ENCODE measurements at places on chromosomes 2 and 18.

DNA sequence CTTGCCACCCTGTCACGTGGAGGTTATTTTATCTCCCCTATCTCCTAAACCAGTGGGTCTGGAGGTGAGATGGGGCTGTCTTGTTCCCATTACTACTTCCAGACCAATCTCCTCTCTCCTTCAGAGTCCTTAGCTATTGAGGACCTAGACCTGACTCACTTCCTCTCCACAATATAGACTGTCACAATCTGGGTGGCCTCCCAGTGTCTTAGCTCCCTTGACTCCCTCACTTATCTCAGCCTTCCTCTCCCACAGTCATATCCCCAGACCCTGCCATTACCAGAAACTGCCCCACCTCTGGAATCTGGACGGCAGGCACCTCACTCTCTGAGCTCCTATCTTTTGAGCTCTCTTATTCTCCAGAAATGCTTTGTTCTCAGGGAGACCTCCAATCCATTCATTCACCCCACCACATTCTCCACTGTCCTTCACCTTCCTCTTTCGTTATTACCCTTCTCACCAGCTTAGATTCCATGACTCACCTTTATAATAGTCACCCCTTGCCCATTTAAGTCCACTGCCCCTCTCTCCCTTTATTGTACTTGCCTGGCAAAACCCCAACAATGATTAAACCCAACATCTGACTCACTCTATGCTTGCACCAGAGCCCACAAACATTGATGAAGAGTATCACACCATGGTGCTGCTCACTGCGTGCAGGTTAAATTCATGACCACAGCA is 23.3 kb upstream of the SIX3 start:
- no peak for DNase-seq

DNA sequence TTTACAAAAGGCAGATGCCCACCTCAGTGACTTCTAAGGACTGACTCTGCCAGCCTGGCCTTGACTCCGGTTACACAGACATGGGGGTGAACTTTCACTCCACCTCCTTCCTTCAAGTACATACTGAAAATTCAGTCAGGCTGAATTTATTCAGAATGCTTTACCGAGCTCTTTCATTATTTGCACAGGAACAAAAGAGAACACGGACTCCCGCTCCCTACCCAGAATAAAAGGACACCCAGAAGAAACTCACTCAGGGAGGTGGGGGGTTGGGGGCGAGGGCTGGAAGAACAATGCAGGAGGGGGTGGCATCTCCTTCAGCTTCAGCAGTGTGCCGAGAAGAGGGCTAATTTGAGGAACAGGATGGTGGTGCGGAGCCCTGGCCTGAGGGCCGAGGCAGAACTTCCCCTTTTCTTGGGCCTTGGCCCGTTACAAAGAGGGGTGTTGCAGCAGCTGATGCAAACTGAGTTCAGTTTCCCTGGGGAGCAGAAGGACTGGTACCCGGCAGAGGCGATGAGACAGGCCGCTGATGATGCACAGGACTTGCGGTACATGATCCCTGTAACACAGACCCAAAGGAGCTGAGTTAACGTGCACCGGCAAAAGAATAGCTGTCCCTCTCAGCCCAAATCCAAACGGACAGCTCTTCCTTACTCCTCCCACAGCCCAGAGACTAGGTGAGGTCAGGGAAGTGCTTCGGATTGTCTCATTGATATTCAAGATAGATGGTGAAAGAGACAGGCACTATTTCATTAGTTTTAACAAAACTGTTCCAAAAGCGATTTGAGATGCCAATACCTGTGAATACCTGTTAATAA is 24.1 kb downstream of the LYPD1 start:
- DNase-seq = no peak

GRCh38 chr2:176582990-176583481 is 313.8 kb downstream of the MTX2 start:
- no peak for DNase-seq

DNA sequence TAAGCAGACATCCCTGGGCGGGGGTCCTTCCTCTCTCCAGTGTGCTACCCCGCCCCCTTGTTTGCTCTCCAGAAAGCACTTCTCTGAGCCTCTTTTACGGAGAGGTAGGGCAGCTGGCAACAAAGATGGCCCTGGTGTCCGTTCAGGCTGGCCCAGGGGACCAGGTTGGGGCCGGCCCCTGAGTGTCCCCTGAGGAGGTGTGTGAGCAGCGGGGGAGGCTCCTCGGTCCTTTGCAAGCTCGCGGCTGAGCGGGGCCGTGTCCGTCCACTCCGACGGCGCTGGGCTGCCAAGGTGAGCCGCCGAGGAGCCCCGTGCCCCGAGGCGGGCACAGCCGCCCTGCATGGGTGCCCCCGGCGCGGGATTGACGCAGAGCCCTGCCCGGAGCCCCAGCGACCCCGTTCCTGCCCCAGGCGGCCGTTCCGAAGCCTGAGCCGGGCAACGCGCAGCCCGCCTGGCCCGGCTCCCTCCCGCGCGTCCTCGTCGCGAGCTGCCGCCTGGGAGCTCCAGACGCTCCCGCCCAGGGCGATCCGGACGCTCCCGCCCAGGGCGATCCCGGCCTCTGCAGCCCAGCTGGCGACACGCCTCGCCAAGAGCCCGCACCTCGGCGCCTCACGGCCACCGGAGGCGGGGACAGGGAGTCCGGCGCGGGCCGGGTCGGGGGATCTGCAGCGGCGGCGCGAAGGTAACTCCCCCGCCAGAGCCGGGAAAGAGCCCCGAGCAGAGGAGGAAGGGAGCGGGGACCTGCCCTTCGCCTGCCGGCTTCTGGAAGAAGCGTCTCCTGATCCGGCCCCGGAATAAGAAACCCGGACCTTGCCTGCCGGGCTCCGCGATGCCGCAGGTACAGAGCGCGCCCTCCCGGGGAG is at the start of gene PROKR1:
Gene PROKR1, plus strand, starts transcription at position 569 of the 863 bp plus-strand sequence. CDS start 2,243 bp downstream, outside the sequence.
- DNase-seq = peak; percentile 32

GRCh38 chr18:78934551-78935225 is 44.9 kb upstream of the SALL3 start:
- DNase-seq = no peak

GRCh38 chr2:170375192-170375591 is 197.2 kb downstream of the MYO3B start:
- DNase-seq = peak; percentile 20

DNA sequence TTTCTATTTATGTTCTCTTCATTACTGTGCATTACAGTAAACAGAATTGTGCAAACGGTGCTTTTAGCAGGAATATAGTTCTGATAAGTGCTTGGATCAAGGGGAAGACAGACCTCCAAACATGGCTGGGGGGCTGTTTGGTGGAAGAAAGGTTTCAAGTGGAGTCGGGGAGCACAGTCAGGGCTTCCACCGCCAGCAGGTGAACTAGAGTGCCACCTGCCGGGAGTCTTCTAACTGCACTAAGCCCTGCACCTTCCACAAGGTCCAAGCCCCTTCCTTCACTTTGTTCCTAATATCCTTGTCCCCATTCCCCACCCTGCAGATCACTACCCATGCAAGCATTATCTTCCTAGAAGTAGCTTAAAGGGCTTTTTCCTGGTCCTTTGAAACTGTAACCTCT is 11.1 kb downstream of the ONECUT2 start:
- DNase-seq = peak; percentile 10

GRCh38 chr2:148720501-148721001 is 76.0 kb downstream of the EPC2 start:
- DNase-seq = no peak

DNA sequence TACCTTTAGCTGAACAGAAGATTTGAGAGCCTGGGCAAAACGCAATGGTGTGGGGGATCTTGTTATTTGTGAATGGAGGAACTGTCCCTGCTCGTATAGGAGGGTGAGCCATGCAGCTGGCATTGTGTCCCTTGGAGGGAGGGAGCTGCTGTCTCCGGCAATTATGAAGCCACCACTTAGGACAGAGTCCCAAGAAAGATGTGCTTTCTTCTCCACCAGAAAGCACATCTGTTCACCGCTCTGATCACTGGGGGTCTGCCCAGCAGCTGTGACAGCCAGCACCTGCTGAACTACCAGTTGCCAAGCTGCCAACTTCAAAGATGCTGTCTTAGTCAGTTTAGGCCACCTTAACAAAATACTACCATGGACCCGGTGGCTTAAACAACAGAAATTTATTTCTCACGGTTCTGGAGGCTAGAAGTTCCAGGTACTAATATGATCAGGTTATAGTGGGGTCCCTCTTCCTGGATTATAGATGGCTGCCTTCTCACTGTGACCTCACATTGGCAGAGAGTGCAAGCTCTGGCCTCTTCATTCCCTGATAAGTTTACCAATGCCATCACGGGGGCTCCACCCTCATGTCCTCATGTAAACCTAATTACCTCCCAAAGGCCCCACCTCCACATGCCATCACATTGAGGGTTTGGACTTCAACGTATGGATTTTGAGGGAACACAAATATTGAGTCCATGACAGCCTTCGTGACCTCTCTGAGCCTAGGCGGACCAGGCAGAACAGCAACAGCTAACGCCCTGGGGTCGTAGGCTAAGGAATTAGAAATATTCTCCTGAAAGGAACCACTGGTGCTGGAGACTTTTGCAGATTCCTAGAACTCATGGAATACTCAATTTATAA is 148.3 kb downstream of the RHBDD1 start:
- no peak for DNase-seq

DNA sequence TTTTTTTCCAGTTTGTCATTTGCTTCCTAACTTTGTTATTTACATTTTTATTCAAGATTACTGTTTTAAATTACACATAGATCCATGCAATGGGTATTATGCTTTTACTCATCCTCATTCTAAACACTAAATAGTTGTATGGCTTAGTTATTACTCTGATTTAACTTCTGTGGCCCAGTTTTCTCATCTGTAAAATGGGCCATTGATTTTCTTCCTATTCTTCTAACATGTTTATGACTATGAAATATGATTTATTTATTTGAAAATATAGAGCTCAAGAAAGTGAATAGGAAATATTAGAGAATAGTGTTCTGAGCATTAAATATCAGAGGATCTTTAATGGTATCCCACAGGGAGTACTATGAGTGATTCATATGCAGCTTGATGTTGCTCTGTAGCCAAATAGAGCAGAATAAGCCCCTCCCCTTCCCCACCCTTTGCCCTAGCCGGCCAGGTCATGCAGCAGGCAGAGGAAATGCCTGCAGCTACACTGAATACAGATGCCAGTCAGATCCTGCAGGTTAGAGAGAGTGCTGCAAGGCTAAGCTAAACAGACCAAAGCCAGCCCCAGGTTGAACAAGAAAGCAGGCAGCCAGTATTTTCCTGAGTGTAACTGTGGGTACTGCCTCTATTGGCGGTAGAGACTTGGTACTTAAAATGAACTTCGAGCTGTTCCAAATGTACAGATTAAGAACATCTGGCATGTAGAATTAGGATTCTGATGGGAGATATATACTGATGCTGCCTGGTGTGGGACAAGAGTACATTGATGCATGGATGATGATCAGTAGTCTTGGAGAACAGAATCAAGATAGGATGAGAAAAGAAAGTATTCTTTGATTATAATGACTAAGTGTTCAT is 11.7 kb upstream of the ACYP2 start:
- peak; percentile 36 for DNase-seq

- no peak for DNase-seq
These were observed 68.2 kb upstream of the NOSTRIN start for GRCh38 chr2:168734199-168734760.

- DNase-seq = no peak
These were observed 163.9 kb downstream of the LDLRAD4 start for GRCh38 chr18:13382366-13382953.

GRCh38 chr2:118980573-118980972 is 38.6 kb downstream of the MARCO start:
- DNase-seq = no peak

DNA sequence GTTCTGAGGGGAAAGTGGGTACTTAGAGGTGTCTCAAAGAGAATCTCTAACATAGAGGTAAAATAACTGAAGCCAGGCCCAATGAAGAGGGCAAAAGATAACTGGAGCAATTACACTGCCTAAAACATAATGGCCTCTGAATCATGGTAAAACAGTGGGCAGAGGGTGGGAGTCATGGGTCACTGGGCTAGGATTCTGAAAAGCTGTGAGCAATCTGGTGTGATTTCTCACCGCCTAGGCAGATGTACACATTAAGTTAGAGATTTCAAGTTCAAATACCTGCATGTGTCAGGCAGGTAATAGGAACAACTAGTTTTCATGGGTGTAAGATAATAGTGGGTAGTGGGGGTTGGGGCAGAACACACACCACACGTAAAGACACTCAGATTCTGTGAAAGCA is 45.6 kb downstream of the INSIG2 start:
- no peak for DNase-seq

DNA sequence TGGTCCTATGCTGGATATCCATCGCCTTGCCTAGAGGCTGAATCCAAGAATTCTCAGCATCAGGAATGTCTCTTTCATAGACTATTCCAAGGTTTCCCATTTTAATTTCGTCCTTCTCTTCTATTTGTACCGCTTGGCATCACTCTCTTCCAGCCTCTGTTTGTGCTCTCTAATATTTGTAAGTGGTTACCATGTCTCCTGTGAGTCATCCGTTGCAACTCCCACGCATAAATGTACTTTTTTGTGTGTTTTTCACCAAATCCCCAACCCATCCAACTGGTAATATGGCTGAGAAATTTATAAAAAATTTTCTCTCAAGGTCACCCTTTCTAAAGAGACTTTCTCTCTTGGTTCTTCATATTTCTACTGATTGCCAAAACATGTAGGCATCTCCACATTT is 21.8 kb downstream of the COLEC12 start:
- no peak for DNase-seq

GRCh38 chr18:79251021-79251420 is 144.7 kb upstream of the NFATC1 start:
- DNase-seq = no peak

DNA sequence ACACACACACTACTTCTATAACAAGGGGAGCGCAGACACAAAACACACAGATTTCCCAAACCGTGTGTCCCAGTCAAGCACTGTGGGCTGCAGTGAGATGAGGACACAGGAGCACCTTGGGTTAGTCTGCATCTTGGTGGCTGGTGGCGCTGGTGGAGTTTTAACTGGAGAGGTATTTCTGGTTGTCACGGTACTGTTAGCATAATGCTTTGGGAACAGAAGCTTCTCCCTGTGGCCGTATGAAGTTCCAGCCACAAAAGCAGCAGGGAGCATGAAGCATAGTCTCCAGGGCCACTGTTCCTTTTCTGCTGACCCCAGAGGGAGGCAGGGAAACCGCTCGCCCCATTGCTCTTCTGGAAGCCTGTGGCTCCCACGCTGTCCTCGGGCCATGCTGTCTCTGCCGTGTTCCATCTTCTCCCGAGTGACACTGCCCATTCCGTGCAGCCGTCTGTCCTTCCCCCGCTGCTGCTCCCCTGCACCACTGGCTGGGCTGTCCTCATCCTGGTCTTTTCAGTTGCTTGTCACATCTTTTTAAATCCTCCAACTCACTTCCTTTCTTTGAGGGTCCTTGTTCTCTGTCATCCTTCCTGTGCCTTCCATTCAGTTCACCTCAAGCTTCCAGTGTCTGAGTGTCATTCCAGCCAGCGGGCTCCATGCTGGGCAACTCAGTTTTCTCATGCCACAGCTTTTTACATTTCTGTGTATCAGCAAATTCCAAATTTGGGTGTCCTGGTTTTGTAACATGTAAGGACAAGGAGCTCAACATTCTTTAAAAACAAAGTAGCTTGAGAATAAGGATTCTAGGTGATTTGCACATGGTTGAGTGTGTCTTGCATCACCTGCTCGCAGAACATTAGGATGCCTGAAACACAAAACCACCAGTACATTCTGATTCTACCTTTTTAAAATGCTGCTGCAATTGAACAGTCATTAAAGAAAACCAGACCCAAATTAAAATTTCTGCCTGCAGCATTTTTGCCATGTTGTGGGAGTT is 125.0 kb downstream of the MTCL1 start:
- DNase-seq = no peak
